Pulmonary artery endothelial cell (primary cell): ENCODE measurements at places on chromosomes 6 and 20. TPM values are rescaled to one million over a fixed set of nuclear protein-coding genes. Genes with fewer than 3 reads are reported as not detected.
A peak's percentile ranks its signal among the peaks of the same experiment; 100 is the strongest.

TDRD6 gene
- 0.04 TPM in 1 of 2 replicates, not detected in the other for total RNA-seq

GRCh38 chr6:80021131-80021530 lies 16.7 kb downstream of the TTK start:
- no peak for DNase-seq

MAP7 gene
- total RNA-seq, result 0.66 and 0.74 TPM in 2 replicates

DACT2 gene
- total RNA-seq, result not detected in 2 replicates

- DNase-seq, result no peak
Measured at GRCh38 chr6:77368660-77369313, 94.5 kb downstream of the HTR1B start.

DNA sequence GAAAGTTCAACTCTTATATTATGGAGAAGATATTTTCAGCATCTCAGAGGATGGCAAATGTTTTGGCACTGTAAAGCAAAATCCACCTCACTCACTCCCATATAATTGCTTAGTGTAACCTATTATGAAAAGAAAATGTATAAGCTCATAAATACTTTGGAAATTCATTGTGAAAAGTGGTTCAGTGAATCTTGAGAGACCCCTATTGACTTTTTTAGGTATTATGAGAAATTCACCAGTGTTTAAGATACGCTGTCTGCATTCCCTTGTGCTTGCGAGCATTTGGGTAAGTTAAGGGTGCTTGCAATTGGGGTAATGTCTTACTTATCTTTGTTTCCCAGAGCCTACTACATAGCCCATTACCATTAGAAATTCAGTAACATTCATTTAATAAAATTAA lies 66.3 kb upstream of the BMP5 start:
- no peak for DNase-seq

SEMG1 gene
- not detected in 2 replicates for total RNA-seq

- DNase-seq, result no peak
Measured at GRCh38 chr20:44389871-44390270, 34.4 kb downstream of the HNF4A start.

GRCh38 chr6:26126394-26127235 lies 39.4 kb downstream of the HFE start:
- no peak for DNase-seq

DNA sequence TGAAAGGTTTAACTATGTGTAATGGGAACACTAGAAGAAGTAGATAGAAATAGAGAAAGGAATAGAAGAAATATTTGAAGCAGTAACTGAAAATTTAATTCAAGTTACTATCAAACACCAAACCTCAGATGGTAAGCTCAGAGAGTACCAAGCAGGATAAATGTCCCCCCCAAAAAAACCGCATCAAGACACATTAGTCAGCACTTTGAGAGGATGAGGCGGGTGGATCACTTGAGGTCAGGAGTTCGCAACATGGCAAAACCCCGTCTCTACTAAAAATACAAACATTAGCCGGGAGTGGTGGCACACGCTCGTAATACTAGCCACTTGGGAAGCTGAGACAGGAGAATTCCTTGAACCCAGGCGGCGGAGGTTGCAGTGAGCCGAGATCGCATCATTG lies 253.1 kb downstream of the C6orf118 start:
- no peak for DNase-seq

DNA sequence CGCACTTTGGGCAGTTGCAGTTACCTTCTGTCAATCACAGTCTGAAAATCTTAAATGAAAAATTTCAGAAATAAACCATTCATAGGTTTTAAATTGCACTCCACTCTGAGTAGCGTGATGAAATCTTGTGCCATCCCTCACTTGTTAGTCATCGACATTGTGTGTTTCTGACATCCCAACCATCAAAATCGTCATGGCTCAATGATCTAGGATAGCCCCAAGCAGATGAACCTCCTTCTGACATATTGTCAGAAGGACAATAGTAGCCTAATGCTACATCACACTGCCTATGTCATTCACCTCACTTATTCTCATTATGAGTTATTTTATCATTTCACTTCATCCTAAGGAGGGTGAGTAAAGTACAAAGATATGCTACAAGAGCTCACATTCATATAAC lies 284.8 kb downstream of the PTPRK start:
- no peak for DNase-seq

DNA sequence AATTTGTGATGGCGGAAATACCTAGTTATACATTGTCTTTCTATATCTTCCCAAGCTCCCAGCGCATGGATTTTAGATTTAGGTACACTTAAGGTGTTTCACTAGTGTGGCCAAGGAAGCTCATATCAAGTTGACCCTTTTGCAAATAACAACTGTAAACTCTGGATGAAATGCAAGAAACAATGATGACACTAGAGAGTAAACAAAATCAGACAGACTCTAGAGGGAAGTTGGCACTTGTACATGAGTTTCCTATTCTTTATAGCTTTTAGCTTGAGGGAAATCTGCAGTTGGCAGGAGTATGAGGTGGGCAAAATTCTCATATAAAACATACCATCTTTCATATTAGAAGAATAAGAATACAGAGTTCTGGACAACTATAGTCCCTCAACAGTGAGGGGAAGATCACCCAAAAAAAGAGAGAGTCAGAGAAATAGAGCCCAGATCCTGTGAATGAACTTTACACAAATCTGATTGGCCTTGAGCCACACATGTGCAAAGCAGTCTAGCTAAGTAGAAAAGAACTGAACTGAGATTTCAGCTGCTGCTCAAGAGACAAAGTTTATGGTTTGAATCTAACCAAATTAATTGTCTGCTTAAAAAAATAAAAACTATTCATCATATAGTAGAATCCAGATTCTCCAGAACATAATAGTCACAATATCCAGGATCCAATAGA lies 26.1 kb downstream of the TXLNB start:
- no peak for DNase-seq

DNA sequence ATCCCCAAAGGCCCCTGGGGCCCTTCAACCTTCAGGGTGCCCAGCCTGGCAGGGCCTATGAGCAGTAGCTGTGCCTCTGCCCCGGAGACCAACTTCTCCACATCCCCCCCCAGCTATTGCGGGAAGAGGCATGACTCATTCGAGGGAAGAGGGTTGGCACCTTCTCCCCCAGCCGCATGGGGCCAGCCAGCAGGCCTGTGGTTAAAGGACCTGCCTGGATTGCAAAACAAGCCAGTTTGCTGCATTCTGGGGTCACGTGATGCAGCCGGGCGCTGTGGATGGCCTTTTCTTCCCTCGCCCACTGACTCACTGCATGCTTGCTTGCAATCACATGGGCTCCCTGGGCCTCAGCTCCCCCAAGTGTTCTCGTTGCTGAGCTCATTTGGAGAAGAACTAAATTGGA lies 182.5 kb downstream of the MAFB start:
- peak; percentile 29 for DNase-seq

- DNase-seq, result no peak
Measured at GRCh38 chr6:24376871-24377270, 19.0 kb upstream of the DCDC2 start.

- no peak for DNase-seq
Measured at GRCh38 chr6:116866281-116866871, 10.7 kb upstream of the RFX6 start.

TBX18 gene
- 25.9 and 26.8 TPM in 2 replicates for total RNA-seq

- DNase-seq, result no peak
Measured at GRCh38 chr6:107491138-107491609, 1.3 kb downstream of the SOBP start.

DNA sequence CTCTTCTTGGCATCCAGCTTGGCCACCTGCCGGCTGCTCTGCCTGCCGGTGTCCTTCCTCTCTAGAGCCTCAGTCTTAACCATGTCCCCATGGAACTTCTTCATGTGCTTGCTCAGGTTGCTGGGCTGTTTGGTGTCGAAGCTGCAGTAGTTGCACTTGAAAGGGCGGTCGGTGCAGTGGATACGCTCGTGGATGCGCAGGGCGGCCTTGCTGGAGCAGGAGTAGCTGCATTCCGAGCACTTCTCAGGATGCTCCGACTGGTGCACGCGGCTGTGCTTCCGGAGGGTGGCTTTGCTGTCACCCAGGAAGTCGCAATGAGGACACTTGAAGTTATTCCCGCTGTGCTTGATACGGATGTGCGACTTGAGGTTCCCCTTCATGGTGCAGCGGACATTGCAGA lies 38.7 kb downstream of the ZFP64 start:
- DNase-seq, result no peak

DNA sequence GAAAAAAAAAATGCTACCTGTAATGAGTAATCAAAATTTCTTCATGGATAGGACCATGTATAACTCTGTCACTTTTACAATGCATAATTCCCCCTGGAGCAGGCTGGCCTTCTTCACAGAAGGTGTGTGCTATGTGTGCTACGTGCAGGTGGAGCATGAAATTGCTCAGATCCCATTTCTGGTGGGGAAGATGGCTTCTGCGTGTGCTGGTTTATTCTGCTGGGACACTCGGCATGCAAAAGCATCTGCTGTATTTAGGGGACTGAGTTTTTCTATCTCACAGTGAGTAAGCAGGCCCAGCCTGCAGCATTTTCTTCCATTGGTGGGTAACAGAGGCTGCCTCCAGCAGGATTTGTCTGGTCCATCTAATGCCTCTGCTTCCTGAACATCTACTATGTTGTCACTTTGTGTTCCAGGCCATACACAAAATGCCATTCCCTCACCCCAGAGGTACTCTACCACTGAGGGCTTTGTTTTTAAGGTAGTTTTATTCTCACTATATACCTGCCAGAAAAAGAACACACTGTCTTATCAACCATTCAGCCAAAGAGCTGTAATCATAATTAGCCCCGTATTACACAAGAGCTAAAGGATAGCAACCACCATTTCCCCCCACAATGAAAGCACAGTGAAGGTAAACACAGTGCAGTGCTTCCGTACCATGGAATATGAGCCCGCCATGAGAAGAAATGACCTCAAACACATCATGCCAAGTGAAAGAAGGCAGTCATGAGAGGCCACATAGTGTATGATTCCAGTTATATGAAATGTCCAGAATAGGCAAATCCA lies 62.4 kb downstream of the SYNDIG1 start:
- DNase-seq, result no peak

DZANK1 gene
- total RNA-seq, result 0.66 and 0.81 TPM in 2 replicates

SLC17A5 gene
- 18.2 and 20.8 TPM in 2 replicates for total RNA-seq

- peak; percentile 22 for DNase-seq
Measured at GRCh38 chr6:166046226-166046625, 121.4 kb downstream of the TBXT start.

UST gene
- 1.6 and 3.4 TPM in 2 replicates for total RNA-seq
